CD4-positive, alpha-beta T cell treated with Interleukin-10 for 1 hour (primary cell): ENCODE measurements at places on chromosomes 3 and 15.

- DNase-seq, result no peak
These were observed 13.0 kb upstream of the AMOTL2 start for GRCh38 chr3:134387293-134387692.

DNA sequence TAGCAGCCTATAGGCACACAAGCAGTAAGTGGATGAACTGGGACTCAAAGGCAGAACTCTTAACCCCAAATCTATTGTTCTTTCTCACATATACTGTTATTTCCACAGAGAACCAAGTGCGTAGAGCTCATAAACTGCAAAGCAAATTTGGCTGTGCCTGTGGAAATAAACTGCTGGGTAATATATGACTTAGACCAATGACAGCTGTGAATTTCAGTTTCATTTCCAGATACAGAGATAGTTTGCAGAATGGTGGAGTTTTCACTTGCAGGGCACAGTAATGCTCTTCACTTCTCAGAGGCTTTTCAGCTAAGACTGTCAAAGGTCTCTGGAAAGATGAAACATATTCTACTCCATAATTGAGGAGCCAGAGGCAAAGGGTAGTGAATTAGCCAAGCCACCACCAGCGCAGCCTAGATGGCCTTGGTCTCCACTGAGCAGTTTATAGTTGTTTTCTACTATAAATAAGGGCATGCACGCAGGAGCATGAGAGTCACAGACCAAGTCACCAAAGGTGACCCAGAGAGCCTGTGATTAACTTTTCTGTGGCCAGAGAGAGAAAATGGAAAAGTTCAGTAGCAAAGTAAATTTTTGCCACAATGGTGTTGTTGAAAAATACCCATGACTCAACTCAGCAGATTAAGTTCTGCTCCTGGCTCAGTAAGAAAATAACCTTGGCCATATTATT is 180.7 kb upstream of the GRM7 start:
- no peak for DNase-seq

GRCh38 chr3:63791974-63792373 is 27.1 kb upstream of the C3orf49 start:
- DNase-seq, result no peak

GRCh38 chr3:71183549-71183948 is 400.0 kb downstream of the FOXP1 start:
- DNase-seq, result no peak

DNA sequence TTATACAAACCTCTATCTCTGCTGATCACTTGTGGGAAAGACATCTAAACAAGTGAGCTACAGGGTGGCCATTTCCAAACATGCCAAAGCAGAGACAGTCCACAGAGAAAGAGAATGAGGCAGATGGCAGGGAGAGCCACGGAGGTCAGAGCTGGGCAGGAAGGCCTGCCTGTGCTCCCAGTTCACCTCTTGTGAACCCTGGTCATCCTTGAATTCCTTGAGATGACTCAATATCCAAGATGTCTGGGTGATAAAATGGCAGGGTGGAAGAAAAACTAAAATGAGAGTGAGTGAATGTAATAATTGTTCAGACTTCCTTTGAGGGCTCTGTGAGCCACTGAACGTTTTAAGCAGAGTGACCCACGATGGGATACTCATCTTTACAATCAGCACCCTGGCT is 104.8 kb downstream of the PLCH1 start:
- DNase-seq, result no peak

DNA sequence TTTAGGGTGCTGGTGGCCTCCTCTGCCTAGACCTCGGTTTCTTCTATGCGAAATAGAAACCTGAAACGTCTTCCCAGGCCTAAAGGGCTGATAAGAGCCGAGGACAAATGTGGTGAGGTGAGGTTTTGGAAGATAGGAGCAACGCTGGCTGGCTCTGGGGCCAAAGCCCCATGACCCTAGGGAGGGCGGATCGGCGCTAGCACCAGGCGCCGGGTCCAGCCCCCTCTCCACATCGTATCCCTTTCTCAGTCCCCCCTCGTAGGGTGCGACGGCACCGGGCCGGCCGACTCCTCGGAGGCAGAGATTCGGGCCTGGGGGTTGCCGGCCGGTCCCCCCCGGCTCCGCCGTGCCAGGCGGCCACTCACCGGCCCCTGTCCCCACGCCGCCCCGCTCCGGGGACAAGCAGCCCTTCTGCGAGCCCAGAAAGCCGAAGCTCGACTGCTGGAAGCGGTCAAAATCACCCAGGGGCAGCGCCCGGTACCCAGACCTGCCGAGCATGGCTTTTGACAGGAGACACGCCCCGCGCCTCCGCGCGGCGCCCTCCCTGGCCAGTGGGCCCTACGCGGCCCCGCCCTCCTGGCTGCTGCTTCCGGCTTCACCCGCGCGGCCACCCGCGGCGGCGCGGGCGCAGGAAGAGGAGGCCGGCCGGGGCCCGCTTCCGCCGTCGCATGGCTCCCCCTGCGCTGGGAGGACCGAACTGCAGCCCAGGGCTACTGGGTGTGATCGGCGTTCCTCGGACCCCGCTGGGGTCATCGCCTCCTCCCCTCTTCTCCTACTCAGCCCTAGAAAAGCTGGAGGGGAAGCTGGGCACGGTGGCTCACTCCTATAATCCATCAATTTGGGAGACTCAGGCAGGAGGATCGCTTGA is at the start of gene STOML1:
Gene STOML1, minus strand, starts transcription at position 570 of the 868 bp plus-strand sequence. Its CDS starts 72 bp downstream, at position 498.
- peak; percentile 96 for DNase-seq

GRCh38 chr3:190366133-190366532 is 21.8 kb upstream of the CLDN16 start:
- no peak for DNase-seq

- DNase-seq, result no peak
These were observed 171.5 kb downstream of the LRTM1 start for GRCh38 chr3:54756330-54756731.

DNA sequence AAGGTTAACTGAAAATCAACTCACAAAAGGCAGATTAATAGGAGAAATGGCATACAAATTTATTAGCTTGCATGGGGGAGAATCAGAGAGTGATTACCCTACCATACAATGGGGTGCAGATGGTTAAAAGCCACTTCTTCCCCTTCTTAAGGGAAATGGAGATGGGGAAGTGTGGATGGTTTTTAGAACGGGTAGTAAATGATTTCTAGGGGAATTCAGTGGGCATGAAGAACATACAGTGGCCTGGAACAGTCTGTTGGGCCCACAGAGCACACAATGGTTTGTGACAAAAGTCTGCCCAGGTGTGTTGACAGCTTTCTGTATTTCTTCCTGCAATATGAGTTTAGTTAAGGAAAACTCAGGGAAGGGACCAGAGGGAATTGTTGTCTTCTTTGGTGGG is 61.0 kb downstream of the C3orf80 start:
- DNase-seq, result no peak

GRCh38 chr3:148953094-148953493 is 38.2 kb upstream of the GYG1 start:
- no peak for DNase-seq

GRCh38 chr3:133676336-133677118 is 14.8 kb upstream of the TOPBP1 start:
- no peak for DNase-seq

DNA sequence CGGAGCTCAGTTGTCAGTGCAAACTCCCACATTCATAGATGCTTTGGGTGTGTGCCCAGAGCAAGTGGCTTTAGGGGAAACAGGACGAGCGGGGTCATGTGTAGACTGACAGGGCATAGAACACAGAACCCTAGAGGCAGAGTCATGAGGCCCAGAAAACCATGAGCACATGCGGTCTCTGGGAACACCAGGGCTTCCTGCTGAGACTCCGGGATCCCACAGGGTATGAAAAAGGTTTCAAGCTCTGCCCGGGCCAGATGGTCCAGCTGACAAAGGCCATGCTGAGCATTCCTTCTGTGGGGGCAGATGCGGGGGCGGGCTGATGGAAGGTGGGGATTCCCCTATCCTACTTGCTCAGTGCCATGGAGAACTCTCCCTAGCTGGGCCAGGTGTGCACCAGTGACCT is 44.8 kb downstream of the ROPN1B start:
- DNase-seq, result no peak
